ENCODE measurements at places on chromosomes 7 and 10.
A peak's percentile ranks its signal among the peaks of the same experiment; 100 is the strongest.

DNA sequence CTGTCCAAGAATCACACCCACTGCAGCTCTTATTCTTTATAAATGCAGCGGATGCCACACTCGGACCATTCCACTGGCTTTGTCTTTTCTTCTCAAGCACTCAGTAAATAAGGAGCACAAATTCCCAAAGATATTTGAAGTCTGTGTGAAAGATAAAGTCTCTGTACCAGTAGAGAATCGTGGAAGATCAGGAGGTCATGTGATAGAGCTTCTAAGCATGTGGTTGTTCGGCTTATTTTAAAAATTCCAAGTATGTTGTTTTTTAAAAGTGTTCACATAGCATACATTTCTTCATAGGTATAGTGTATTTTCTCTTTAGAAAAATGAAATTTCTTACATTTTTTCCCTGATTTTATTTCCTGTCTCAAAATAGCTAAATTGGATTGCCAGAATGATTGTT is 75.8 kb downstream of the NOC3L start:
- DNase-seq = no peak

- DNase-seq = peak; percentile 35
Measured at GRCh38 chr7:128672927-128673517, 930 bp downstream of the GARIN1A start.

DNA sequence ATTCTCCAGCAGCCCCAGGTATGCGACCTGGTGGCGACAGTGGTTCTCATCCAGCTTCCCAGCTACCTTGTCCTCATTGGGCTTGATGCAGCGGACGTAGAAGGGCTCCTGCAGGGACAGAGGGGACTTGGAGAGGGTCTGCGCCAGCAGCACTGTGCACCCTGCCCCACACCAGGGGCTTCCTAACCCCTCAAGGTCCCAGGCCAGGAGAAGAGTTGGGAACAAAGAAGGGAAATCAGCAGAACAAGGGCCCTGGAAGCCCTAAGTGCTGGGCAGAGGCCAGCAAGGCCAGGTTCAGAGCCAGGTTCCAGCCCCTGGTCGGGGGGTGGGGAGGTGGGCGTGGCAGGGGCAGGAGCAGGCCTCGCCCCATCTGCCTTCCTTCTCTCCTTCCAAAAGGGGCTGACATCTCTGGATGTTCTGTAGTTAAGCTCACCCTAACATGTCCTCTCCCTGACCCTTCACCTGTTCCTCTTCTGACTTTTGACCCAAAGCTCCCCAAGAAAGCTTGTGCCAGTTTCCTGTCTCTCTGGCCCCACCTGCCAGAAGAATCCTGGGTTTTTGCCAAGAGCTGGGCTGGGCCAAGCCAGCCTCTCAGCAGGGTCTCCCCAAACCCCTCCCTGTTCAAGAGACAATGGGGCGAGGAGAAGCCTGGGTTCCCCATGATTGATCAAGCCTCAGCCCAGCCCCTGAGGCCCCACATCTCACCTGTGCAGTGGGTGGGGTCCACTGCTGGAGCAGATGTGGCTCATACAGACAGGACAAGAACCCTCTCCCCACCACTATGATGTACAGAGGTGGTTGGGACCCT is 11.9 kb downstream of the MYO1G start:
- DNase-seq = no peak

- no peak for DNase-seq
Measured at GRCh38 chr10:68158031-68158430, 48.7 kb downstream of the MYPN start.

DNA sequence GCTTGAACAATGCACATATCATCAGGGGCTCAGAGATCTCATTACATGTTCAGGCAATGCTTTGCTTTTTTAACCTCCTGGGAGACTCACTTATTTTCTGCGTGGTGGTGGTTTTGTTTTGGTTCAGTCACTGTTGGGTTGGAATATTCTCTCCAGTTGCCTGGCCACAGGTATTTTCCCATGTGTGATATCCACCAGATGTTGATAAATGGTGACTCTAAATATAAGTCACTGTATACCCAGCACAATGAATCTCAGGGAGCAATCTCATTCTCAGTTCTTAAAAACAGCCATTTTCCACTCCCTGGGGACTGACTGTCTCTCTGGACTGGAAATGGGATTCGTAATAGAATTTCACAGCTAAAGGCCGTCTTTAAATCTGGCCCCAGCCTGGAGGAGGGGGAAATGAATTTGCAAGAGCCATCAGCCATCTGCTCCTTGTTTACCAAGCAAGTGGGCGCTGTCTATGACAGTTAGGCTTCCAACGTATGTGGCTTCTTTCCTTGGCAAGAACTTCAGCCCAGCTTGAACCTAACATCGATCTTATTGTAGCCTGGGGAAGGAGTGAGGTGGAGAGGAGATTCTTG is 1106.2 kb downstream of the NRG3 start:
- DNase-seq = no peak

DNA sequence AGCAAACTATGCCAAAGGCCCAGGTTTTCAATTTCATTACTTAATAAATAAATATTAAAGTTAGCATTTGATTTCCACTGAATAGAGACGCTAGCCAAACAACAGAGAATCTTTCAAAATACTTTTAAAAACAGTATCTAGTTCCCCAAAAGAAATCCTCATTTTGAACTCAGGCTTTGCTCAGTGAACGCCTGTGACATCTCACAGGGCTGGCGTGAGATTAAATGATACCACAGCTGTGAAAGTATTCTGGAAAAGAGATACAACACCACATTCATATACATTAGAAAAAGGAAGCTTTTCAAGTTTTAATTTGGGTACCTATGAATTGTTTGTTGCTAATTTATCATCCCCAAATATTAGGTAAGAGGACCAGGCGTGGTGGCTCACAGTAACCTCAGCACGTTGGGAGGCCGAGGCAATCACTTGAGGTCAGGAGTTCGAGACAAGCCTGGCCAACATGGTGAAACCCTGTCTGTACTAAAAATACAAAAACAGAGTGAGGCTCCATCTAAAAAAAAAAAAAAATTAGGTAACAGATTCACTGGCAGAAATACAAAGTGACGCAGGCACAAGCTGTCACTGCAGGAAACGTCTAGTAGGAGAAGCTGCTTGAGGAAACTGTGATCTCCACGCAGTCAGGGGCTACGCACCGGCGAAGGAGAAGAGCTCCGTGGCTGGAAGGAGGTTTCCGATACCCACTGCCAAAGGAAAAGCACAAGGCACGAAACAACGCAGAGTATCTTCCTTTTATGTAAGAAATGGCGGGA is 50.0 kb downstream of the AMZ1 start:
- peak; percentile 65 for DNase-seq

DNA sequence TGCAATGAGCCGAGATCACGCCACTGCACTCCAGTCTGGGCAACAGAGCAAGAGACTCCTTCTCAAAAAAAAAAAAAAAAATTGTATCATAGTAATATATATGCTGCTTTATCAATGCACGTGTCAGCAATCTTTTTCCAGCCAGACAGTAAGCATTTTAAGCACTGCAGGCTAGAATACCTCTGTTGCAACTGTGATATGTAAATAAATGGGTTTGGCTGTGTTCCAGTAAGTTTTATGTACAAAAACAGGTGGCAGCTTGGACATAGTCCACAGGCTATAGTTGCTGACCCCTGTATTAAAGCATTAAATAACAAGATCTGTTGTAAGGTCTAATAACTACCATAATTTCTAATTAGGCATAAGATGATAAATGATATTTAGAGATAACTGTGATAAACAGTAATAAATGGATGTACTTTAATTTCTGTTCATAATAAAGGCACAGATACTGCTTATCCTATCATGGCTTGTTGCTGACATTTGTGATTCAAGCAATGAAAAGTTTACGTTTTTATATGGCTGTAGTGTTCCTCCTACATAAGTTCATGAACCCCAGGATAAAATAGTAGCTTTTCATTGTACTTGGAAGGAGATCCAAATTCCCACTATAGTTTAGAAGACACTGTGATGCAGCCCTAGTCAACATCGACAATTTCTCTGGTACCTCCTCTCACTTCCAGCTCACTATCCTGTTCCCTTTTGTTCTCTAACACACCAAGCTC is 161.4 kb downstream of the ELMO1 start:
- DNase-seq = no peak

GRCh38 chr7:55449205-55449991 is 84.3 kb downstream of the LANCL2 start:
- DNase-seq = no peak

GRCh38 chr7:38211940-38212339 is 33.9 kb downstream of the STARD3NL start:
- no peak for DNase-seq

GRCh38 chr7:30344513-30344912 is 60.1 kb downstream of the ZNRF2 start:
- DNase-seq = no peak

DNA sequence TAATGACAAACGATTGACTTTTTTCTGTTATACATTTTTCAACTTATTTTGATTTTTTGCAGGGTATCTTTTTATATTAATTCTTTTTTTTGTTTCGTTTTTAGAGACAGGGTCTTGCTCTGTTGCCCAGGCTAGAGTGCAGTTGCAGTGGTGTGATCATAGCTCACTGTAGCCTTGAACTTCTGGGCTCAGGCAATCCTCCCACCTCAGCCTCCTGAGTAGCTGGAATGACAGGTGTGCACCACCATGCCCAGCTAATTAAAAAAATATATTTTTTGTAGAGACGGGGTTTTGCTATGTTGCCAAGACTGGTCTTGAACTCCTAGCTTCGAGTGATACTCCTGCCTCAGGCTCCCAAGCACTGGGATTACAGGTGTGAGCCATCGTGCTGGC is 601.3 kb downstream of the PARD3 start:
- no peak for DNase-seq

- no peak for DNase-seq
Measured at GRCh38 chr7:92228100-92228499, 17.6 kb downstream of the KRIT1 start.

DNA sequence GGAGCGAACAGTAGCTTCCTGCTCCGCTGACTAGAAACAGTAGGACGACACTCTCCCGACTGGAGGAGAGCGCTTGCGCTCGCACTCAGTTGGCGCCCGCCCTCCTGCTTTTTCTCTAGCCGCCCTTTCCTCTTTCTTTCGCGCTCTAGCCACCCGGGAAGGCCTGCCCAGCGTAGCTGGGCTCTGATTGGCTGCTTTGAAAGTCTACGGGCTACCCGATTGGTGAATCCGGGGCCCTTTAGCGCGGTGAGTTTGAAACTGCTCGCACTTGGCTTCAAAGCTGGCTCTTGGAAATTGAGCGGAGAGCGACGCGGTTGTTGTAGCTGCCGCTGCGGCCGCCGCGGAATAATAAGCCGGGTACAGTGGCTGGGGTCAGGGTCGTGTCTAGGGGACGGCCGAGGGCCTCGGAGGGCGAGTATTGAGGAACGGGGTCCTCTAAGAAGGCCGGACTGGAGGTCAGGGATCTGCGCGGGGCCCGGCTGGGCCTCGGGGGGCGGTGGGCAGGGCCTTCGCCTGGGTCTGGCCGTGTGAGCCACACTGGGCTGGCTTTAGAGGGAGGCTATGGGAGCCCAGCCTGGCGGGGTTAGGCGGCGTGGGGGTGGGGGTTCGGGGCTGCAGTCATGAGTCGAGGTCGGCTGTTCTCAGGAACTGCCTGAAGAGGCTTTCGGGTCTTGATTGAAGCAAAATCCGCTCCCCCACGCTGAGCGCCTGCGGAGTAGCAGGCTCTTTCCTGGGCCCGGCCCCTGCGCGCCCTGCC is at the start of gene CDK1:
TSS of gene CDK1 (plus strand) at position 265 of the 757 bp plus-strand sequence. CDS start 1,688 bp downstream, outside the sequence.
- peak; percentile 93 for DNase-seq

DNA sequence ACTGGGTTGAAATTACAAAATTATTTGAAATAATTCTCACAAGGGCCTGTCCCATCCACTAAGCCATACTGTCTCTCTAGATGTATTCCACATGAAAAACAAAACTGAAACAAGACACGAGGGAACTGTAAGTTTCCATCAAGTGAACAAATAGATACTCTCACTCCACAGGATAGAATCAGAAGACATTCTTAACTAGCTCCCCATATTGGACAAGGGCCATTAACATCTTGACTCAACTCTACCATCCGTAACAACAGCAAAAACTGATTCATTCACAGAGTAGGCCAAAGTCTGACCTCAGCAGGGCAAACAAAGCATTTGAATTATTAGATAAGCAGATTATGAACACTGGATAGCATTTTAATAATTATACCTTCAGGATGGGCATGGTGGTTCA is 29.1 kb downstream of the UBE2H start:
- DNase-seq = no peak

- DNase-seq = peak; percentile 64
Measured at GRCh38 chr7:155296788-155297516, 726 bp upstream of the INSIG1 start.

GRCh38 chr7:24619978-24620377 is 46.7 kb downstream of the PALS2 start:
- DNase-seq = no peak
